Activated T-helper 2 cell treated with anti-CD3 and anti-CD28 coated beads, Interferon-gamma antibody, Interleukin-2, Interleukin-4, amounts not matched to agents 10 μg/mL and 5 μg/mL and 100 μg/mL, durations not matched to agents 14 hours and 24 hours and 36 hours (primary cell): ENCODE measurements at places on chromosomes 4 and X.

DNA sequence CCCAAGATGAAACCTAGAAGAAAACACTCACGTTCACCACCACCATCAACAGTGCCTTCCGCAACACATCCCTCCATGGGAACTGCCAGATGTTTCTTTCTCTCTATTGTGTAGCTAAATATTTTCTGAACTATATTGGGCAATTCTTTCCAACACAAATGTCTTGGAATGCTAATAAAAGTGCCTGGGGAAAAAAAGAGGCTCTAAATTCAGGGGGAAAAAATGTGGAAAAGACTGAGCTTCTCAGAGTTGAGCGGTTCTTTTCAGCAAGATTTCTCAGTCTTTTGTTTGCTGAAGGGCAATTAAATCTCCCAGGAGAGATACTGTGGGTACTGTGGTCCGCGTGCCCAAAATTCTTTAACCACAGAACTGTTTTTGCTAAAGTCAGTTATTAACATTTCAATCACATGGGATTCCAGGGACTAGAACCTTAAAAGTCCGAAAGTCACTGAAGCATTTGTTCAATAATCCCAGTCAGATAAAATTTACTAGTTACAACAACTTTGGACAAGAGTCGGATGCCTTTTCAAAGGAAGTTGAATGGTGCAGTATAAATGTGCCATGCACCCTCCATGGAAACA is 51.9 kb upstream of the DHRSX start:
- no peak overlapping the region for H3K4me3 ChIP-seq
- DNase-seq: no peak
- no peaks in the 10 kb centered on the region for H3K4me1 ChIP-seq
- no peak overlapping the region for H3K27ac ChIP-seq
- H3K36me3 ChIP-seq: no peaks in the 10 kb centered on the region
- no peaks in the 10 kb centered on the region for H3K27me3 ChIP-seq

DNA sequence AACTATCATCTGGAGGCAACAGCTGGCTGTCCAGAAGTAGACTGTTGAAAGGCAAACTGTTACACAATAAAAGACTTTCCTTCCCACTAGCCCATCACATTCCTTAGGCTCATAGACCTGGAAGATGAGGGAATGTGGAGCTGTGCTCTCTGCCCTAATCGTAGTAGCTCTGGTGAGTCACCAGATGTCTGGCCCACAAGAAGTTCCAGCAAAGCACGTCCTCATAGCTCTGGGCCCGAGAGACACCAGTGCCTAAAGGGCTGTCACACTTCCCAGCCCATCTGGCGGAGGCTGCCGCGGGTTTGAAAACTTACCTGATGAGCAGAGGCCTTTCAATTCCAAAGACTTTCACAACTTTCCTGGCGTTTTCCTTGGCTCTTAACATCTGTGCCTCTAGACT is 81.7 kb upstream of the STOX2 start:
- peaks cover 6% of the 10 kb centered on the region for H3K4me1 ChIP-seq
- peaks cover 4% of the 10 kb centered on the region for H3K27me3 ChIP-seq
- DNase-seq: no peak
- H3K27ac ChIP-seq: no peak overlapping the region

- H3K27ac ChIP-seq: no peak overlapping the region
- no peak overlapping the region for H3K4me3 ChIP-seq
- peaks cover 25% of the 10 kb centered on the region for H3K4me1 ChIP-seq
- DNase-seq: no peak
Observed at GRCh38 chr4:53380221-53380620, 2.8 kb downstream of the FIP1L1 start.

GRCh38 chr4:2910409-2910808 is 52.8 kb downstream of the NOP14 start:
- H3K4me1 ChIP-seq: peaks cover 15% of the 10 kb centered on the region
- DNase-seq: no peak
- no peak overlapping the region for H3K27ac ChIP-seq

- H3K4me3 ChIP-seq: no peak overlapping the region
- peaks cover 2% of the 10 kb centered on the region for H3K4me1 ChIP-seq
- H3K27ac ChIP-seq: no peak overlapping the region
- H3K27me3 ChIP-seq: peaks cover 1% of the 10 kb centered on the region
Observed at GRCh38 chrX:107542500-107542899, 85.8 kb upstream of the PRPS1 start.

DNA sequence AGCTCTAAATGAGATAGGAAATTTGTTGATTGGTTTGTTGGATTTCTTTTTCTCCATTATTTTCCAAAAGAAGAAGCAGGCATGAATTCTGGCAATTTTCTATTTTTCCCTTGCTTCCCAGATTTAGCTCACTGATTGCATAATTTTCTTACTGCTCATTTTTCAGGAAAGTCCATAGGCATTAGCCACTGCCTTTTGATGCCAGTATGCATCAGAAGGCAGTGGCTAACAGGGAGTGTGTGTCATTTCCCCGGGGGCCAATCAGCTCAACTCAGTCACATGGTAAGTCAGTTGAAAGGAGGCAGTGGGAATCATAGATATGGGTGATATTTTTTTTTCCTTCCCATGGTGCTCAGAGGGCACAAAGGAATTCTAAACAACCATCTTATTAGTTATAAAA is 156.7 kb downstream of the TRIML1 start:
- H3K27ac ChIP-seq: no peak overlapping the region
- no peaks in the 10 kb centered on the region for H3K36me3 ChIP-seq
- H3K4me1 ChIP-seq: no peaks in the 10 kb centered on the region
- no peaks in the 10 kb centered on the region for H3K27me3 ChIP-seq
- H3K4me3 ChIP-seq: no peak overlapping the region
- no peak for DNase-seq

- H3K4me3 ChIP-seq: no peak overlapping the region
- no peak for DNase-seq
- no peaks in the 10 kb centered on the region for H3K27me3 ChIP-seq
- H3K36me3 ChIP-seq: no peaks in the 10 kb centered on the region
- no peaks in the 10 kb centered on the region for H3K4me1 ChIP-seq
- H3K27ac ChIP-seq: no peak overlapping the region
Observed at GRCh38 chr4:30744957-30745640, 24.9 kb downstream of the PCDH7 start.

DNA sequence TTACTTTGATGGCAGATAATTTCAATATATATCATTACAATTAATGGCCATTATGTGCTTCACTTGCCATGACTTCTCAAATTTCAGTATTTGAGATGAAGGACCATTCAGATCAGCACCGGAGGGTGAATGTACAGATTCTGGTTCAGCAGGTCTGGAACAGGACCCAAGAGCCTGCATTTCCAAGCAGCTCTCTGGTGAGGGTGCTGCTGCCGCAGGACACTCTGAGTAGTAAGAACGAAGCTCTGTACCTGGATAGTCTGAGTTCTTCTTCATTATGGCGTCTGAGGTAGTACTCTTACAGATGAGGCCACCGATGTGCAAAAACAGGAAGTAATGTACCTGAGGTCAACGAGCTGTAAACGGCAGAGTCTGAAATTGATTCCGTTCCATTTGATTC is 228.2 kb downstream of the FBXW7 start:
- H3K27ac ChIP-seq: no peak overlapping the region
- no peaks in the 10 kb centered on the region for H3K4me1 ChIP-seq
- H3K36me3 ChIP-seq: no peaks in the 10 kb centered on the region
- DNase-seq: no peak
- H3K27me3 ChIP-seq: no peaks in the 10 kb centered on the region
- H3K4me3 ChIP-seq: no peak overlapping the region
